ENCODE measurements at places on chromosomes 6 and 20. TPM values are rescaled to one million over a fixed set of nuclear protein-coding genes. Genes with fewer than 3 reads are reported as not detected.
A peak's percentile ranks its signal among the peaks of the same experiment; 100 is the strongest.

- no peak for DNase-seq
Measured at GRCh38 chr20:41055679-41056078, 27.1 kb downstream of the TOP1 start.

GRCh38 chr6:75396005-75396800 is 97.4 kb downstream of the FILIP1 start:
- no peak for DNase-seq

GRCh38 chr6:108715832-108716231 is 132.4 kb upstream of the ARMC2 start:
- no peak for DNase-seq

RAD21L1 gene
- total RNA-seq = not detected

DNA sequence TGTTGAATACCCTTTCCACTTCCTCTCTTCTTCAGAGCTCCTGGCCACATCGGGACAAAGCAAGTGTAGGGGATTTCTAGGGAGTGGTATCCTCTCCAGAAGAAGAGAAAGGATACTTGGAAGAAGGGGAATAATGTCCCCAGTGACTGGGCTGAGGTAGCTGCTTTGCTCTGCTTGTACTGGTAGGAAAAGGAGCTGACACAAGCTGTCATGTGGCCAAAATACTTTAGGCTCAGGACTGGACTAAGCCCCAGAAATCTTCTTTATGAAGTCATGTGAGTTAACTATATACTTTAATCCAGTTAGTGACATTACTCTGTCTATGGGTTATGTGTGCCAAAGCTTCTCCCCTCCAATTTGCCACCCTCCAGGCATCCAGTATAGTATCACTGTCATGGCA is 40.5 kb downstream of the AKIRIN2 start:
- no peak for DNase-seq

WFDC10A gene
- total RNA-seq = not detected

DNA sequence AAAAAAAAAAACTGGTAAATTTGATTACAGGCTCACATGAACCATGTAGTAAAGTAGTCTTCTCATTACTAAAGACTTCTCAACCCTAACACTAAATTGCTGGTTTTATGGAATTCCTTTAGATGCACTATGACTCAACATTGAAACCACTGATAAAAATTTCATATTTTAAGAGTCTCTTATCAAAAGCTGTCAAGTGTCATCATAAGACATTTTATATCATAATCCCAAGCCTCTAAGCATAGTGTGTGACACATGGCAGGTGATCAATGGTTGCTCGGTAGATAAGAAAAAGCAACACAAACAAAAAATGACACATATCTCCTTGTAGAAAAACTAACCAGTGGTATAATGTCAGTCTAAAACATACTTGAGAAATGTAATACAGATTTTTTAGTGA is 258.4 kb downstream of the RNGTT start:
- no peak for DNase-seq

- no peak for DNase-seq
Measured at GRCh38 chr6:131764350-131764749, 43.5 kb upstream of the ENPP1 start.

DNA sequence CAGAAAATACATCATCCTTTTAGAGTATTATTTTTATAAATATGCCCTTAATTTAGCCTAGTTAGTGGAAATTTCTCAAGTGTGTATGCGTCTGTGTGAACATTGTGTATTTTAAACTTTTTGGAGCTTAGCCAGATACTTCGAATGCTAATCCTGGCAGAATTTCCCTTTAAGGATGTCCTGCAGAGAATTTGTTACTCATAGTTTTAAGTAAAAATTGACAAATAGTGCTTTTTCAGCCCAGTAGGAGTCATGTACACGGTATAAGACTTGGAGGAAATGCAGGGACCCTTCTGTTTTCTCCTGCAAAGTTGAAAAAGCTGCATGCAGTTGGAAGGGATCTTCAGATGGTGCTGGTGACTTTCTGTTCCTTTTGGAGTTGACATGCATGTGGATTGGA is at the start of gene FHL5:
Gene FHL5, plus strand, starts transcription at position 243 of the 400 bp plus-strand sequence. CDS start 40,486 bp downstream, outside the sequence.
- no peak for DNase-seq

- no peak for DNase-seq
Measured at GRCh38 chr6:25606151-25606550, 45.9 kb upstream of the SCGN start.

CST5 gene
- total RNA-seq = not detected

DNA sequence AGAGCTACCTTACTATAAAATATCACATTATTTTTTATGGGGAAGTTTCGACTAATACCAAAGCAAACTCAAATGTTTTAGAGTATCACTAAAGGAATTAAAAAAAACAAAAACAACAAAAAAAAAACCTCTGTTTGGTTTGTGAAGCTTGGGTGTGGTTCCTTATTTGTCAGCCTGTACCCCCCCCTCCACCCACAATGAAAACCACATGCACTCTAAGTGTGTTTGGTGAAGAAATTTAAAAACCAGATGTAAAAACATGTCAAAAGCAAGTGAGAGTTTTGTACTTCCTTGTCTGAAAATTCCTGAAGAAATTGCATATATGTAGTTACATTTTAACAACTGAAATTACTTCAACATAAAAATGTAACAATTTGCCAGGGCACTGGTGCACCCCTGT is 3.1 kb downstream of the STK38 start:
- no peak for DNase-seq

GRCh38 chr6:157912326-157912725 is 69.3 kb upstream of the SYNJ2 start:
- DNase-seq = no peak

PRKN gene
- 10.4 TPM for total RNA-seq

GRCh38 chr6:39362487-39362865 is 40.0 kb upstream of the KCNK16 start:
- DNase-seq = no peak

GRCh38 chr6:2103765-2104523 is 141.5 kb downstream of the GMDS start:
- DNase-seq = no peak

SLC17A9 gene
- total RNA-seq = 9.5 TPM

DNA sequence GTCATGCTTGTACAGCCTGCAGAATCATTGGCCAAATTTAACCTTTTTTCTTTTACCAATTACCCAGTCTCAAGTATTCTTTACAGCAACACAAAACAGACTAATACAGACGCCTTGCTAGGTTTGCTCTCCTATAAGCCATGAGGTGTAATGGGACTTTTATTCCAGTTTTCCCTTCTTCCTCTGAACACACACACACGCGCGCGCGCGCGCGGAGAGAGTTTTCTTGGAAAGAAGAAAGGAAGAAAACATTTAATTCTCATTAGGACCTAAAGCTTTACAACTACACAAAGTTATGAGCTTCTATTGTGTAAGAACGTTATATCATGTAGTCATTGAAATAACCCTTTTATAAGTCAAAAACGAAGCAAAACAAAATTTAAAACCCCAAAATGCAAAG is 681.6 kb upstream of the FLRT3 start:
- DNase-seq = no peak

SLC17A1 gene
- 26.3 TPM for total RNA-seq

DNA sequence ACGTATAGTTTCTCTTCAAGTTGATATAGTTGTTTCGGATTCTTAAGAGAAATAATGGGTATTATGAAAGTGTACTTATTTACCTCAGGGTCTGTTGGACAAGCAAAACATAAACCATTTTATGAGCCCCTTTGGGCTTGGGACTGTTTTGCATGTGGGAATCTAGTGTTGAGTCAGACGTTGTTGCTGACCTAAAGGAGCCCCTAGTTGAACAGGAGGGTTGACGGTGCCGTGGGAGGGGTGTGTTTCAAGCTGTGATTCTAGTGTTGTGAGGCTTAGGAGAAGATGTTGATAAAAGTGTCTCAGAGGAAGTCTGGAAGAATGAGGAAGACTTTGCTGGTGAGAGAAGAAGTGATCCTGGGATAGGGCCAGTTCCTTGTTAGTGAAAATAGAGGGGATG is 140.0 kb downstream of the ARID1B start:
- DNase-seq = no peak

DNA sequence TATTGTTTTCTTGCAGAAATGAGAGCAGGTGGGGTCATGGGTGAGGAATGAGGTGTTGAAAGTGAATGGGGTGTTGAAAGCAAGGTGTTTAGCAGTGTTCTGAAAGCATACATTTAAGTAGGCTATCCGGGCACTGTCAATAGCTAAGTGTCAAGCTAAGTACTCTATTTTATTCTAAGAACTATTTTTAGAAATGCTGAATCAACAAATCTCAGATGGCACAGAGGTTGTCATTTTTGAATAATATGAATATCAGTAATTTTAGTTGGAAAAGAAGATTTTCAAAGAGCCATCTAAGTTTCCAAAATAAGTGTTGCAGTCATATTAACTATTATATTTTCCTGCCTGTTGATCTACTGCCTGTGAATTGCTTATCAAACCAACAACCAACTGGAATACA is 21.7 kb upstream of the SLC17A3 start:
- no peak for DNase-seq

- no peak for DNase-seq
Measured at GRCh38 chr6:121901432-121901831, 466.0 kb downstream of the GJA1 start.

GRCh38 chr20:53617791-53618489 is 24.3 kb upstream of the ZNF217 start:
- DNase-seq = no peak

PRR18 gene
- total RNA-seq = 0.19 TPM

GRCh38 chr6:168746013-168746412 is 305.0 kb downstream of the SMOC2 start:
- no peak for DNase-seq

TREM2 gene
- total RNA-seq = 7.8 TPM

- no peak for DNase-seq
Measured at GRCh38 chr6:4487538-4487937, 288.7 kb upstream of the CDYL start.

CDSN gene
- 0.13 TPM for total RNA-seq

DNA sequence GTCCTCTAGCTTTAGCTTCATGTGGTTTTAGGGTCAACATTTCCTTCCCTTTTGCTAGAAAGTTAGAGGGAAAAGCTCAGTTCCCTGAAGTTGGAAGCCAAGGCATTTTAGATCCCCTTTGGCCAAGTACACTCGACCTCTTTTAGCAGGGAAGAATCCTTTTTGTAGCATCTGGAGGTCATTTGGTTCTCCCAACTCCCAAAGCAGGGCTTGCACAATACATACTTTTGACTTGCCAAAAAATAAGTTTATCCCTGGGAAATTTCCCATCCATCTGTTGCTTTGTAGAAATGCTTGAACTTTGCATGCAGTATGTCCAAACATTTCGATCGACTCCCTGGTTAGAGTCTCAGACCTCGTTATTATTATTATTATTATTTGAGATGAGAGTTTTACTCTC is 4.6 kb upstream of the EDEM2 start:
- DNase-seq = no peak

DNA sequence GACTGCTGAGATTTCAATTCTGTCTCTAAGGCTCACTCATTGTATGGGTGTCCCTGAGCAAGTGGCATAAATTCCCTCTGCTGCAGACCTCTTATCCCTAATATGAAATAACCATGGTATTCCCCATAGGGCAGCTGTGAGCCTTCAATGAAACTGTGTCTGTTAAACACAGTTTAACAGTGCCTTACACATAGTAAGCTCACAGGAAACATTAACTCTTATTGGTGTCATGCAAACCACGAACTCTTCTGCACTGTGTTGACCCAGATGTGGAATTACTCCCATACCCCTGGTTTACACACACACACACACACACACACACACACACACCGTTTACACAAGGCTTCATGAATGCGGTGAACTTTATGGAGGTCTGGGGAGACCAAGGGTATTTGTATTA is 23.2 kb downstream of the DAAM2 start:
- no peak for DNase-seq

DNA sequence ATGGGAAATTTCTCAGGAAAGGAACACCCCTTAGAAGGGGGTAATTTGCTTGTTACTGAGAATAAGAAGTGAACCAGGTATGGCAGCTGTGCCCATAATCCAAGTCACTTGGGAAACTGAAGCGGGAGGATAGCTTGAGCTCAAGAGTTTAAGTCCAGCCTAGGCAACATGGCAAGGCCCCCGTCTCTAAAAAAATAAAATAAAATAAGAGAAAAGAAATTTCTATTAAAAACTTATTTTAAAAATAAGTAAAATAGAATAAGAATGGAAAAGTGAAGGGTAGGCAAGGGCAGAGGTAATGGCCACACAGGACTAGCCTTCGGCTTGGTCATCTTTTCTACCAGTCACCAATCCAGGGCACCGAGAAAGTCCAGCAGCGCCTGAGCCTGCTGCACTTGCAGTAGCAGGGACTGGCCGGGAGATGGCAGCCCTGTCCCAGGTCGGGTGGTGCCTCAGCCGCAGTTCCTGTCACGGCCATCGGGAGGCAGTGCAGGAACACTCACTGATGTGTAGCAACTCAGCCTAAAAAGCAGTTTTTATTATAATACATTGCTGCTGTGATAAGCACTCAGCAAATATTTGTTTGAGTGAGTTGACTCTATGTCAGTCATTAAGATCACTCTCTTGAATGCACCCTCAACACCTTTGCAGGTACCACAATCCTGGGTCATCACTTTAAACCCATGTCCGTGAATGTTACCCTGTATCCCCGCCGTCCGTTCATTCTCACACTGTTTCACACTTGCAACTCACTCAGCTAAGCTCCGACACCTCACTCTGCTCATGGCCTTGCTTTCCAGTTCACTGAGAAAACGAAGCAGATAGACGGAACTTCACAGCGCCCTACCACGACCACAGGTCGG is 23.2 kb upstream of the GCM1 start:
- peak; percentile 79 for DNase-seq

EDN3 gene
- 0.19 TPM for total RNA-seq

GRCh38 chr6:16729744-16730143 is 31.5 kb downstream of the ATXN1 start:
- no peak for DNase-seq

DEFB132 gene
- not detected for total RNA-seq
